AG09309 (cell line): ENCODE measurements at places on chromosomes 3 and 15.
A peak's percentile ranks its signal among the peaks of the same experiment; 100 is the strongest.

GRCh38 chr15:68012911-68013310 lies 41.2 kb upstream of the PIAS1 start:
- no peak for DNase-seq

- DNase-seq: no peak
These were observed 15.9 kb downstream of the CDAN1 start for GRCh38 chr15:42721016-42721415.

DNA sequence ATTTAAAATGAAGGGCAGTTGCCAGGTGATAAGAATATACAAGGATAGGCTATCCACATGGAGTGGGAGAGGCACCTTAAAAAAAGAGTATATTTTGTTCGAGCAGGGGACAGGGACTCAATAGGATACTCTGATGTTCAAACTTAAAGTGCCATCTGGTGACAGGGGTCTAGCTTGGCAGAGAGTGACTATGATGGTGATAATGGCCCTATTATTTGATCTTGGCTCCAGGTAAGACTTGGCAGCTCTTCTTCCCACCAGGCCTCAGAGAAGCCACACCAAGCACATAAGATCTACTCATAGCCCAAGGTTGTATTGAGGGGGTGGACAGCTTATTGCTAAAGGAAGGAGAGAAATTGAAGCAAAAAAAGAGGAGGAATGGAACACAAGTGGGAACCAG lies 109.0 kb upstream of the MANF start:
- DNase-seq: no peak

DNA sequence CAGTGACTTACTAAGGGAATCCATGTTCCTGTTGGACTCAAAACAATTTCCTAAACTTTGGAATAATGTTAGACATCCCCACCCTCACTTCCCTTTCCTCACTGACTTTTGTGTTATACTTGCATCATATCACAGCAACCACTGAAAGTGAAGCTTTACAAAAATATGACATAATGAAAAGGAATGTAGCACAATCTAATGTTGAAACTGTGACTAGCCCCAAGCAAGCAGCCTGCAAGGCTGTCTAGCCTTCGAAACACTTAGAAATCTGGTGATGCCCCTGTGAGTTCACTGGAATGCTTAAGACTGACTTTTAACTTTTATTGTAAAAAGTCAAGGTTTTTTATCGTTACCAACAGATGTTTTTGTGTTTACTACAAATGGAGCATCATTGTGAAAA lies 203.7 kb upstream of the ZNF385D start:
- peak; percentile 56 for DNase-seq

GRCh38 chr15:97747342-97747741 lies 213.2 kb upstream of the ARRDC4 start:
- DNase-seq: no peak

GRCh38 chr3:38131621-38132369 lies 5.1 kb downstream of the ACAA1 start:
- DNase-seq: no peak

- DNase-seq: no peak
These were observed 23.0 kb downstream of the PLSCR1 start for GRCh38 chr3:146521394-146521793.
